Natural killer cell treated with Interleukin-12 subunit alpha and Interleukin-12 subunit beta and Interleukin-15 and Interleukin-18, amount 100 ng/mL, for 72 hours (primary cell): ENCODE measurements at places on chromosomes 16 and 17.
A peak's percentile ranks its signal among the peaks of the same experiment; 100 is the strongest.

DNA sequence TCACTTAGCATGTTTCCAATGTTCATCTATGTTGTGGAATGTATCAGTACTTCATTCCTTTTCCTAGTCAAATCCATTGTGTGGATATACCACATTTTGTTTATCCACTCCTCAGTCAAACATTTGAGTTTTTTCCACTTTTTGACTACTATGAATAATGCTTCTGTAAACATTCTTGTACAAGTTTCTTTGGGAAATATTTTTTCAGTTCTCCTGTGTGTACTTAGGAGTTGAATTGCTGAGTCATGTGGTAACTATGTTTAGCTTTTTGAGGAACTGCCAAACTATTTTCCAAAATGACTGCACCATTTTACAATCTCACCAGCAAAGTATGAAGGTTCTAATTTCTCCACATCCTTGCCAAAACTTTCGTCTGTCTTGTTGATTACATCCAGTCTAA is 223.7 kb upstream of the AXIN2 start:
- no peak for DNase-seq

DNA sequence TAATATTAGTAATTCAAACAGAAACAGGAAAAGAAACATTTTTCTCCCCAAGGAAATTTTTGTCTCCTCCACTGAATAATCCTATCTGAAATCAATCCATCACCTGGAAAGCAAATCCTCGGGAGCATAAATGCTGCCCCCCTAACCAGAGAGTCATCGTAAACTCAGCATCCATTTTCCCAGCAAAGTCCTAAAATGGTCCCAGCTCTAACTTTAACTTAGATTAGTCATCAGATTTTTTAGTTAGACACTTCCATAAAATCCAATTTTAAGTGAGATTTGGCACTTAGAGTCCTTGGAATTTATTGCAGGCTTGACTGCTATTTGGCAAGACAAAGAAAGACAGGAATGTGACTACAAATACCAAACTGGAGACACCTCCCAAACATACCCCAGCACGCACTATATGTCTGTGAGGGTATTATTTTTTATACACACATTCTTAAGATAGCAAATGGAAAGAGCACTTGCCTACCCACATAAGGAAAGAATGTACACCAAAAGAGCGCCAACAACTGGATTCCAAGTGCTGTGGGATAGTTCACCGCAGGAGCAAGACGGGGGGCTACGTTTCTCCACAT is 15.4 kb downstream of the SCO1 start:
- DNase-seq: no peak

- peak; percentile 37 for DNase-seq
Observed at GRCh38 chr17:81166033-81166492, at the start of gene AATK. Gene AATK (minus strand): TSS chr17:81166221. CDS start chr17:81165992, 229 bp downstream.

GRCh38 chr17:31226950-31227349 is 70.1 kb downstream of the OMG start:
- DNase-seq: no peak

DNA sequence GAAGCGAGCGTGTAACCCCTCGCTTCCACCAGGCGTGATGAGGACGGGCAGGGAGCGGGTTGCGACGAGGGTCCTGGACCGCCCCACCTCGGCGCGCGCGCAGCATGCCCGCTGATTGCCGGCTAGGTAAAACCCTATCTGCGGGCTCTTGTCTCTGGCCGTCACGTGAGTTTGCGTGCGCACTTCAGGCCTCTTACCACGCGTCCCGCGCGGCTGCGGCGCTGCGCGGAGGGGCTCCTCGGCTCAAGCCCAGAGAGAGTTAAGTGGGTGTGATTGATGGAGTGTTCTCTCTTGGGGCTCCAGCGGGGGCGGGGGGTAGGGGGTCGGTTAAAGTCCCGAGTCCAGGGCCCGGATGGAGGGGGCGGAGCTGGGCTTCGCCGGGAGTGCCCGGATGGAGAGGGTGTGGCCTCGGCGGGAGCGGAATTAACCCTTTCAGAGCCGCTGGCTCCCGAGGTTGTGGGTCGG is 7.9 kb downstream of the KDM6B start:
- DNase-seq: peak; percentile 91

GRCh38 chr17:82915757-82916027 is 75.9 kb upstream of the ZNF750 start:
- DNase-seq: no peak

GRCh38 chr17:65271296-65271695 is 134.1 kb downstream of the RGS9 start:
- DNase-seq: no peak

- no peak for DNase-seq
Observed at GRCh38 chr17:43905985-43906852, 1.1 kb downstream of the MPP2 start.

DNA sequence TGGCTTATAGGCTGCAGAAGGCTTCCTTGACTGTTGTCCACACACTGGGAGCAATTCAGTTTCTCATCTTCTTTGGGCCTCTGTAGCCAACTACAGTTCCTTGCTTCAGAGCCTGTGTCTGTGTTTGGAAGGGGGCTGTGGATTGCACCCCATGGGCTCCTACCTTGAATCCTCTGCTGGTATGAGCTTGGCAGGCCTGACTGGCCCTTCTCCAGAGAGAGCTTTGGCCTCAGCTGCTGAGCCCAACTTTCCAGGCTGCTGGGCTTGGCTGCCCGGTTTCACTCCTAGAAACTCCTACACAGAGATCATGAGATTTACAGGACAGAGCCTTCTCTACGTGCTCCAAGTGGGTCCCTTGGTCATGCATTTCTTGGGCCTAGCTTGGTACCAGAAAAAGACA is 354.4 kb downstream of the SNX29 start:
- no peak for DNase-seq

- no peak for DNase-seq
Observed at GRCh38 chr17:56929362-56929969, 15.6 kb upstream of the TRIM25 start.

DNA sequence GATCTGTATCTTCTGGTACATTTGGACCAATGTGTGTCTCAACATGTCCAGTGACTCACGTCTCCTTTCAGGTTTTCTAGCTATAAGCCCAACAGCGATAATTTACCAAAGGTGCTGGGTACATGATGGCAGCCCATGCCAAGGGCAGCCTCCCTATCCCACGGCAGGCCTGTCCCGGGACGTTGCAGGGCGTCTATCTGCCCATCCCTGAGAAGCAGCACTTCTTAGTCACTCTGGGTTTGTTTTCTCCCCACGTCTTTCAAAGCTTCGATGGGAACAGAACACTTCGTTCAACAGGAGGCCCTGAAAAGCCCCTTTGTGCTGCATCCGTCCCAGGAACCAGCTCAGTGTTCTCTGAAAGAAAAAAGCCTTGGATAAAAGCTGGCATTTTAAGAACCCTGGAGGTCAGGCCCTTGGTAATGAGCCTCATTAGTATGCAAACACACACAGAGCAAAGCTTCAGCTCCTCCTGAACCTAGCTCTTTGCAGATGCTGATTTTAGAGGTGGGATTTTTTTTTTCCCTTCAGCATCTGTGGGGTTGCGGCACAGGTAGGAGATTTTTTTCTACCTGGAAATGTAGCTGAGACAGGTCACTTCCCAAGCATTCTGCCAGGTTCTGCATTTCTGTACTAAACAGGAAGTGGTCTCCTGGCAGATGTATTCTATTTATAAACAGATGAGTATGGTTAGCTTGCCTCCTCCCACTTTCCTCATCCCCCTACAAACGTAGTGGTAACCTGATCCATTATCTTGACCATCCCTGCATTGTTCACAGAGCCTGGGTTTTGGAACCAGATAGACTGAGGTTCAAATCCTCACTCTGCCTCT is 17.5 kb upstream of the MT4 start:
- DNase-seq: no peak

DNA sequence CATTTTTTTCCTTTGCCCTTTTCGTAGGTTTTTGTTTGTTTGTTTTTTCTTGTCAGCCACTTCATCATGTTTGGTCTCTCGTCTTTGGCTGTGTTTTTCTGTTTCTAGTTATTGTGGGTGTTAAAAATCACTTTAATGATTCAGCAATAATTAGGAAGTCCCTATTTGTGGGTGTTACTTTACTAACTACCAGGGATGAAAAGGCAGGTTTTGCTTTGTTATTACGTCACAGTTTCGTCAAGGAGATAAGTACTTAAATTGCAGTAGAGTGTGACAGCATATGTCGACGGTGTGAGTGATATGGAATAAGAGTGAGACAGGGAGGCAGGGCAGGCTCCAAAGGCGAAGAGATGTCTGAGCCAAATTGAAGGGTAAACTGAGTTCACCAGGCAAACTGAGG is 479.6 kb downstream of the WWOX start:
- no peak for DNase-seq

GRCh38 chr16:82360024-82360783 is 190.2 kb upstream of the MPHOSPH6 start:
- DNase-seq: no peak

- no peak for DNase-seq
Observed at GRCh38 chr16:55294931-55295342, 29.1 kb upstream of the IRX6 start.

- DNase-seq: no peak
Observed at GRCh38 chr16:82752172-82752571, 125.4 kb downstream of the CDH13 start.

DNA sequence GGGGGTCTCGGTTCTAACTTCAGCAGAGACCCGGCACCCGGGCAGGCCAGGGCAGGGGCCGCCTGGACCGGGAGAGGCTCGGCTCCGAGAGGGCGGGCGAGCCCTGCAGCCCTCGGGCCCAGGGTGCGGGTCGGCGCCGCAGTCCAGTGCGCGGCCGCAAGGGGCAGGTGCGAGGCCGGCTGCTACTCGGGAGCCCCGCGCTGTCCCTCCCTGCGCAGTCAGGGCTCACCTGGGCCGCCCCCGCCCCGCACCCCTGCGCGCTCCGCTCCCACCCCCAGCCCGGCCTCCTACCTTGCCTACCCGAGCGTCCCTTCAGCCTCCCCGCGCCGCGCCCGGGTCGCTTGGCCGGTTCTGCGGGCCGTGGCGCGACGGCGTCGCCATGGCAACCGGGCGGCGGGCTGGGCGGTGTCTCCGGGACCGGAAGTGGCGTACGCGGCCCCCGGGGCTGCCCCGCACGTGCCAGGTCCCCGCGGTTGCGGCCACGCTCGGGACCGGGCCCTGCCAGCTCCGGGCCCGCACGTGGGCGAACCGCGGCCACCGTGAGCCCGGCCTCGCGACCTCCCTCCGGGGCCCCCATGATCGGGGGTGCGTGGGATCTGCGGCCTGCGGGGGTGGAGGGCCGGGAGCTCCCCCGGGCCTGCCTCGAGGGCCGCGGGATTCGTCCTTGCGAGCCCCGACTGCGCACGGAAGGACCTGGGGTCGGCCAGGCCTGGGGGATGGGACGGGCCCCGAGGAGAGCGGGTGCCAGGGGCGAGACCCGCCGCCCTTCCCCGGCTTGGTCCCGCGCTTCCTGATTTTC is at the start of gene CYB561:
CYB561 (minus strand) TSS at position 353 of the 799 bp plus-strand sequence. CDS start 8,759 bp downstream, outside the sequence.
- peak; percentile 88 for DNase-seq

DNA sequence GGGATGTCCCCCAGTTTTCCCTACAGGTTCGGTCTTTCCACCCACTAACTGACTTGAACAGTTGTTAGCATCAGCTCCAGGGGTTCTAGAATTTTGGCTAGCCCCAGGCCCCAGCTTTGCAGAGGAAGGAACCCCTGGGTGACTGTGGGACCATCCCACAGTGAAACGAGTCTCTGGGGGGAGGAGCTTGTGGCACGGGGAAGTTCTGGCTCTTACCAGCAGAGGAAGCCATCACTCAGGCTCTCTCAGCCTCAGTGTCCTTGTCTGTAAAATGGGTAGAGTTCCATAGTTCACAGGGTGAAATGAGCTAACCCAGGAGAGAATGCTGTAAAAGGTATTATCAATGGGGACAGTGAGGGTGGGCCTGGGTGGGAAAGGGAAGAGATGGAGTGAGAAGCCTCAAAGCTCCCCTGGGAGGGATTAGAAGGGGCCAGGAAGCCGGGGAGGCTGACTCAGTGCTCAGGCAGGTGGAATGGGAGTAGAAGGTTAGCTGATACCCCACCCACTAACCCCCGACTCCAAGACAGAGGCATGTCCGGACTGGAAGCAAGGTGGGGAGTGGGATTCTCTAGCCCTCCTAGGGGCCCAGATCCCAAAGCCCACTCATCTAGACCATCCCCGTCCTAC is 30.9 kb upstream of the CDC42EP4 start:
- no peak for DNase-seq

- DNase-seq: no peak
Observed at GRCh38 chr17:72064606-72065193, 56.1 kb upstream of the SOX9 start.

DNA sequence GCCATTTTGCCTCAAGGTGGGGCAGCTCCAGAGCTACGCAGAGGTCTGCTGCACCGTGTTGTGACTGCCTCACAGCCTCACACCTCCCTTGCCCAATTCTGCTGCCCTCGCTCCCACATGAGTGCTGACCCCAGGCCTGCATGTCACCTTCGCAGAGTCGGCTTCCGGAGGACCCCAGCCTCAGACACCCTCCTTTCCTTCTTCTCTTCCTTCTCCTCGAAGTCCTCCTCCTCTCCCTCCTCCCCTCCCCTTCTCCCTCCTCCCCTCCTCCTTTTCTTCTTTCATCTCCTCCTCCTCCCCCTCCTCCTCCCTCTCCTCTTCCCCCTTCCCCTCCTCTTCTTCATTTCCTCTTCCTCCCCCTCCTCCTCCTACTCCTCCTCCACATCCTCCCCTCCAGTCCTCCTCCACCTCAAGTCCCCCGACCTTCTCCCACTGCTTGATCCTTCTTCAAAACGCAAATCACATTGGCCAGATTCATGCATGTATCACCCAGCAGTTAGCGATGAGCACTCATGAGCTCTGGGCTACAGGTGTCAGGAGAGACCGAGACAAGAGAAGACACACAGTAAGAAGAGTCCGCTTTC is 243.8 kb downstream of the RBFOX3 start:
- DNase-seq: no peak

GRCh38 chr17:29179232-29180033 is 765 bp downstream of the MYO18A start:
- no peak for DNase-seq

GRCh38 chr17:80414508-80414802 is 512 bp upstream of the ENDOV start:
- no peak for DNase-seq

DNA sequence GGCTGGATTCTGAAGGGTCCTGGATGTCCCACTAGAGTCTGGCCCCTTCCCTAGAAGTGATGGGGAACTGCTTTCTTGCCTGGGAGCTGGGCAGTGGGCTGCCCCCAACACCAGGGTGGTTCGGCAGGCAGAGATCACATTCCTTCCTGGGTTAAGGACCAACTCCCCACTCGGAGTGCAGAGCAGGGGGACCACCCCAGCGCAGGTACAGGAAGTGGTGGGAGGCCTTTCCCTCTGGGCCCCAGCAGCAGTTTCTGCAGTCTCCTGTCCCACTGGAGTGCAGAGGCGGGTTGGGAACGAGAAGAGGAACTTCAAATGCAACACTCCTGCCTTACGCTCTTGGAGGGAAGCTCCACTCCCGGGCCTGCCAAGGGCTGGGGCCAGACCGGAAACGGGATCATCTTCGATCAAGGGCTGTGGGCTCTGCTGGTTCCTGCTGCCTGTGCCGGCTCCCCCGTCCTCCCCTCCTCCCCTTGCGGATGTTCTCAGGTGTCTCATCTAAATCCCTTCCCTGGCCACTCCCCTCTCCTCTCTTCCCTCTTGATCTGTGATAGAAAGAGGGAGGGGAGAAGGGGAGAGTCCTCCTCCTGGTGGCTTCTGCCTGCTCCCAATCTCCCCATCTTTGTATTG is 9.0 kb upstream of the NGFR start:
- DNase-seq: no peak
